ENCODE measurements at places on chromosomes 5 and 9.

DNA sequence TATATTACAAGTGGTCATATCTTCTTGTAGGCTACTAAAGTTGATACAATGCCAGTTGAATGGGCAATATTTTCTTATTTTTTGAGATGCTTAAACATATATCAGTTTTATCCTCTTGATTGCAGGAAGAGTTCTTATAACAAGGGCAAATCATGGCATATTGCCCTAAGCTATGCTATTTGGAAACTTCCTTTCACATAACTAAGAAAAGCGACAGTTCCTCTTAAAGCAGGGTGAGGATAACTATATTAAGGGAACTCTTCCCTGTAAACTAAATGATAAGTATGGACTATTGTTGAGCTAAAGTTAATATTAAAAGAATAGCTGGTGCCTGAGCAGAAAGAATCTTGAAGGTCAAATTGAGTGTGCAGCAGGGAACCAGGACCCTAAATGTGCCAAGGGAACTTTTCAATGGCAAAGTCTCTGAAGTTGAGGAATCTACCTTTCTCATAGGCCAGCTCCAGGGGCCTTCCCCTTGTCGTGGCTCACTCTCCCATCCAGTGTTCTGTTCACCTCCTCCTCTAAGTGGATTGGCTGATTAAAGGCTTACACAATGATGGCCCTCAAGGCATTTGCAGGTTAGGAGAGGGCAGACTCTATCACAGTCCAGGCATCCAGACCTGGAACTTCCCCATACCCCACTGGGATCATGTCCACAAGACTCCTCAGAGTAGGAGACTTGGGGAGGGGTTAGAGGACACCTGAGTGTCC lies 26.8 kb downstream of the FYB1 start:
- no peak for DNase-seq

DNA sequence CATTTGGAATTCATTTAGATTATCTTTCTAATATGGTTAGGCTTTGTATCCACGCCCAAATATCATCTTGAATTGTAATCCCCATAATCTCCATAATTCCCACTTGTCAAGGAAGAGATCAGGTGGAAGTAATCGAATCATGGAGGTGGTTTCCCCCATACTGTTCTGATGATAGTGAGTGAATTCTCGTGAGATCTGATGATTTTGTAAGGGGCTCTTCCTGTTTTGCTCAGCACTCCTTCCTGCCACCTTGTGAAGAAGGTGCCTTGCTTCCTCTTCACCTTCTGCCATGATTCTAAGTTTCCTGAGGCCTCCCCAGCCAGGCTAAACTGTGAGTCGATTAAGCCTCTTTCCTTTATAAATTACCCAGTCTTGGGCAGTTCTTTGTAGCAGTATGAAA lies 527.5 kb upstream of the ARRDC3 start:
- DNase-seq, result no peak

DNA sequence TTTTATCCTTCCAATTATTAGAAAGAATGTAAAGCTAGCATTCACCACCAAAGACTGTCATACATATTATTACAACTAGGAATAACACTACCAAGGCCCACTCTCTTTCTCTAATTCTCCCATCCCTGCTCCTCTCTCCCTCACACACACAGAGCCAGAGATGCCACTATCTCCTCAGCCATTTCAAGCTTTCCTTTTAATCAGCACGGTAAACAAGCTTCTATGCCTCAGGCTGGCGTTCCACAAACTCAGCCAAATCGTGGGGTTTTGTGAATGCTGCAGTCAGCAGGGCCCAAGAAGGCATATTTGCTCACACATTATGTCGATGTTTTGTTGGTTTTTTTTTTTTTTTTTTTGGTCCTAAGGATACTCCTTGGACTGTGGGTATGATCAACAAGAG lies 979.9 kb upstream of the DMAC1 start:
- DNase-seq, result no peak

DNA sequence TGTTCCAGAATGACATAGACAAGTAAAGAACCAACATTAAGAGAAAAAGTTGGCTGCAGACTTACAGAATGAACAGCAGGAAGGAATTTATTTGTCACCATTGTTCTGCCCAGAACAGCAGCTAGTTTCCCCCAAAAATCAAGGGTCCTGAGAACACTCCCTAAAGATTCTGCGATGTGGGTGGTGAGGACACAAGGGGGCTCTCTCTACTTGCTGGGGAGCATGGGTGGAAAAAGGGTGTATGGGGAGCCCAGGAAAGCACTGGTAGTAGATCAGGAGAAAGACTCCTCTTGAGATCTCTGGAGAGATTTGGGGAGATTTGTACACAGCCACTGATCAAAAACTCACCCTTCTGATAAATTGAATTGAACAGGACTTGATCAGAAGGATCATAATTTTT lies 316.5 kb downstream of the KCTD16 start:
- no peak for DNase-seq

DNA sequence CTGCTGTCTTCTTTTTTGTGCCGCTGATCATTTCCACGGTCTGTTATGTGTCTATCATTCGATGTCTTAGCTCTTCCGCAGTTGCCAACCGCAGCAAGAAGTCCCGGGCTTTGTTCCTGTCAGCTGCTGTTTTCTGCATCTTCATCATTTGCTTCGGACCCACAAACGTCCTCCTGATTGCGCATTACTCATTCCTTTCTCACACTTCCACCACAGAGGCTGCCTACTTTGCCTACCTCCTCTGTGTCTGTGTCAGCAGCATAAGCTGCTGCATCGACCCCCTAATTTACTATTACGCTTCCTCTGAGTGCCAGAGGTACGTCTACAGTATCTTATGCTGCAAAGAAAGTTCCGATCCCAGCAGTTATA lies 17.1 kb downstream of the F2R start:
- DNase-seq, result no peak

DNA sequence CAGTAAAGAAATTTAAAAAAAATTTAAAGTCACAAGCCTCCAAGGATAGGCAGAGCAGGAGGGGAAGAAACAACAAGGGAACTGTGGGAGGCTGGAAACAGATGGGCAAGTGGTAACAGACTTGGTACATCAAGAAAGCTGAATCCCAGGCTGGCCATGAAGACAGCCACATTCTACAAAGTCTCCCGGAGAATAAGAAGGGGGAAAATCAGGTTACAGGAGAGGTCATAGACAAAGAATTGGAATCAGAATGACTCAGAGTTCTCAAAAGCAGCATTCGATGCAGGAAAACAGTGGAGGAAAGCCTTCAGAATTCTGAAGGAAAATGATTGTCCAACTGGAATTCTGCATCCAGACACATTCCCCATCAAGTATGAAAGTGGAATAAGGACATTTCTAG lies 129.7 kb downstream of the ADAMTS2 start:
- DNase-seq, result no peak

- no peak for DNase-seq
These were observed 42.6 kb downstream of the LEAP2 start for GRCh38 chr5:132916086-132916485.

- peak; percentile 77 for DNase-seq
These were observed 10.8 kb downstream of the KCNV2 start for GRCh38 chr9:2727966-2728613.

GRCh38 chr9:120389300-120389699 lies 190.7 kb downstream of the CDK5RAP2 start:
- no peak for DNase-seq

DNA sequence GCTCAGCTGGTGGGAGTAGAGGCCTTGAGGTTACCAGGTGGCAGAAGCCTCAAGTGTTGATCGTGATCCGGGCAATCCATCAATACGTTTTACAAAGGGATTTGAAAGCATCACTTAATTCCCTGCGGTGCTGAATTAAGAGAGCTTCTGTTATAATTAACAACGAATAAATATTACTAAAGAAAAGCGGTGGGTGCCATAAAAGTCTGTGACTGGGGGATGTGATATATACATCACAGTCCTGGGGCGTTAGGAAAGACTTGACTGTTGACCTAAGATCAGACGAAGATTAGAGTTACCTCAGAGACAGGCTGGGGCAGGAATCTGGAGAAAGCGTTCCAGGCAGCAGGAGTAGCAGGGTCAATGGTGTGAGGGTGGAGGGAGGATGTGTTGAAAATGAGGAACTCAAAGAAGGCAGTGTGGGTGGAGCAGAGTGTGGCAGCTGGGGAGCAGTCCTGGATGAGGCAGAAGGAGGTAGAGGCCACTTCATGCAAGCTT lies 6.7 kb upstream of the C5orf63 start:
- DNase-seq, result peak; percentile 6

GRCh38 chr5:6142353-6142752 lies 236.0 kb downstream of the MED10 start:
- DNase-seq, result no peak

DNA sequence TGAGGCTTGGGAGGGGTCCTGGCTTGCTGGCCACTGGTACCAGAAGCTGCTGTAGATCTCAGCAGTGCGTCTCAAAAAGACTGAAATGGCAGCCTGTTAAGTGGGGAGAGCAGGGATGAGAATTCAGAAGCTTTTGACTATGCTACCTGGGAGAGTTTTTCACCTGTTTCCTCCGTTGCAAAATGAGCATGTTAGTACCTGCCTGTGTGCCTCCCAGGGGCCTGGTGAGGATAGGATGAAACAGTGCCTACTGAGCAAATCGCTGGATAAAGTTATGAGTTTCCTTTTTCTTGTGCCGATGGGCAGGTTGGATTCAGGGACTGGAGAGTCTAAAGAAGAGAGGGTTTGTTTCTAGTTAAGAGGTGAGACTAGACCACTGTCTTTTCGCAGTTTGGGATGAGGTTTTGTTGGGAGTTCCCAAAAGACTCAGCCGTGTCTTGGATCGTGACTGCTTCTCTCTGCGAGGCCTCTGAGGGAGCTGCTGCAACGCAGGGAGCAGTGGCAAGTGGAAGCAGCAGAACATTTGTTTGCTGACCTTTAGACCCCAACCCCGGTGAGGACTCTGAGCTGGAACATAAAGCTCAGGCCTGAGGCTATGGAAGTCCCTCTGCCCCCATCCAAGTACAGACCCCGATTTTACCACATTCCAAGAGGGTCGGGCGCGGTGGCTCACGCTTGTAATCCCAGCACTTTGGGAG lies 1.4 kb downstream of the RALGPS1 start:
- no peak for DNase-seq

DNA sequence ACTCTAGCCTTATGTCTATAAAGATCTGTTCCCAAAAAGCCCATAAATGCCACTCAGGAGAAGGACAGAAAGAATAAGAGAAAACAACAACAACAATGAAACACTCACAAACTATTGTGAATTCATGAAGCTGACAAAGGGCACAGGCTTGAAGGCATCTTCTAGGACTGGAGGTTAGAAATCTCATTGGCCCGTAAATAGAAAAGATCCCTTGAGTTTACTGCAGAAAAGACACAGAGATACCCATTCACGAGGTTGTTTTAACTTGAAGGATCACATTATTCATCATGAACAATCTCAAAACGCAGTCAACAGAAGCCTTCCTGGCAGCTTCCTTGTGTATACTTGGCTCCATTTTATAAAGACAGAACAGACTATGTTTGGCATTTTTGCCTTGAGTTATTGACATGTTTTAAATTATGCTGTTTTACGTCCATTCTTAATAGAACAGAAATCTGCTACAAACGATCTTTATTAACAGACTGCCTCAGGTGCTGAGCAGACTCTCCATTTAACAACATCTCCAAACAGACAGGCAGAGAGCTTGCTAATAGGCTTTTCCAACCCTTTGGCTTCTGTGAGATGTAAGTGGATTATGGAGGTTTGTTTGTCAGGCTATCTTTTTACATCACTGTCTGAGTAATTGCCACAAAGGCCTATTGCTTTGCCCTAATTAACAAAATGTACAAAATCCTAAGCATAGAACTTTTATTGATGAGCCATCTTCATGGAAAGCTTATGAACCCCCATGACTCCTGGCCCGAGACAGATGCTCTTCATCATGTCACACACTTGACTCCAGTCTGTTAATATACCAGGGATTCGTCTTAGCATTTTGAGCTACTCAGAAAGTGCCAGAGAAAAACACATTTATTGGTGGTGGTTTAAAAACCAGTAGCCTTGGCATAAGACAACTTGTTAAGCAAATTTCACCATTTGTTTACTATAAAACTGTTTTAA lies 735.3 kb upstream of the ZNF608 start:
- no peak for DNase-seq

DNA sequence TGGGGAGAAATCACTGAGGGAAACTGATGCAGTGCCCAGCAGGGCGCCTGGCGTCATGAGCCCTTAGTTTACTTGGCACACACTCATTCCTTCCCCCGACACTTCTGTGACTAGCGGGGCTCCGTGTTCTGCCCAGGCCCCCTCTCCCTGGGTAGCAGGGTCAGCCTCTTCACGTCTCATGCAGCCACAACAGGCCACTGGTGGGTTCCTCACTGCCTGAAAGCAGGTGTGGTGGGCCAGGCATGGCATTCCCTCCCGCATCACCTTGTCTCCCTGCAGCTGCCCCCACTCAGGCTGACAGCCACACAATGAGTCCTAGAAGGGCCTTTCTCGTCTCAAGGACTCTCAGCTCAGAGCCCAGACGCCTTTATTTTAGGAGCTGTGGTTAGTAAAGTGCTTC lies 51.1 kb upstream of the CPLX2 start:
- DNase-seq, result no peak

- peak; percentile 15 for DNase-seq
These were observed 123.0 kb upstream of the KCNN2 start for GRCh38 chr5:114238771-114239313.

GRCh38 chr9:83956436-83957247 lies 23.4 kb downstream of the HNRNPK start:
- peak; percentile 65 for DNase-seq

DNA sequence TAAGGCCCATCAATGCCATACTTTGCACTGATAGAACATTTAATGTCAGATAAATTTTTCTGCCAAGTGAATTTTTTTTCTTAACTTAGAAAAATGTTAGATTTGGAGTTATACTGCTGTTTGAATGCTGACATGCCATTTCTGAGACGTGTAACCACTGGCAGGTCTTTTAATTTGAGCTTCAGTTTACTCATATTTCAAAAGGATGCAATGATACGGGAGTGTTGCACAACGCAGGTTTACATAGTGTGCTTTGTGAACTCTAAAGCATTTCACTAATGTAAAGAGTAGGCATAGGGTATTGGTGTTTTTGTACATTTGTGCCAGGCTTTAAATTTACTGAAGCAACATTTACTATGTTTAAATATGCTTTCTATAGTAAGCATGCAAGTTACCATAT lies 4.2 kb downstream of the ZBTB43 start:
- DNase-seq, result peak; percentile 23

- DNase-seq, result no peak
These were observed 101.6 kb upstream of the BASP1 start for GRCh38 chr5:17115855-17116254.

- no peak for DNase-seq
These were observed 57.0 kb downstream of the PDE8B start for GRCh38 chr5:77267496-77267895.

GRCh38 chr9:13990994-13991393 lies 322.9 kb downstream of the NFIB start:
- no peak for DNase-seq

GRCh38 chr9:89597711-89598362 lies 7.0 kb upstream of the GADD45G start:
- DNase-seq, result peak; percentile 49

- peak; percentile 88 for DNase-seq
These were observed 9.7 kb upstream of the OBP2A start for GRCh38 chr9:135536216-135536615.

- no peak for DNase-seq
These were observed 280.1 kb upstream of the PDE4D start for GRCh38 chr5:60173667-60174066.

Measured in AG10803 (cell line).